ENCODE measurements at places on chromosomes 13 and 19. TPM values are rescaled to one million over a fixed set of nuclear protein-coding genes. Genes with fewer than 3 reads are reported as not detected.

The FAM124A gene
- total RNA-seq, result 1.2 TPM

The STARD13 gene
- total RNA-seq, result 92.4 TPM

The LYPD3 gene
- 0.23 TPM for total RNA-seq

DNA sequence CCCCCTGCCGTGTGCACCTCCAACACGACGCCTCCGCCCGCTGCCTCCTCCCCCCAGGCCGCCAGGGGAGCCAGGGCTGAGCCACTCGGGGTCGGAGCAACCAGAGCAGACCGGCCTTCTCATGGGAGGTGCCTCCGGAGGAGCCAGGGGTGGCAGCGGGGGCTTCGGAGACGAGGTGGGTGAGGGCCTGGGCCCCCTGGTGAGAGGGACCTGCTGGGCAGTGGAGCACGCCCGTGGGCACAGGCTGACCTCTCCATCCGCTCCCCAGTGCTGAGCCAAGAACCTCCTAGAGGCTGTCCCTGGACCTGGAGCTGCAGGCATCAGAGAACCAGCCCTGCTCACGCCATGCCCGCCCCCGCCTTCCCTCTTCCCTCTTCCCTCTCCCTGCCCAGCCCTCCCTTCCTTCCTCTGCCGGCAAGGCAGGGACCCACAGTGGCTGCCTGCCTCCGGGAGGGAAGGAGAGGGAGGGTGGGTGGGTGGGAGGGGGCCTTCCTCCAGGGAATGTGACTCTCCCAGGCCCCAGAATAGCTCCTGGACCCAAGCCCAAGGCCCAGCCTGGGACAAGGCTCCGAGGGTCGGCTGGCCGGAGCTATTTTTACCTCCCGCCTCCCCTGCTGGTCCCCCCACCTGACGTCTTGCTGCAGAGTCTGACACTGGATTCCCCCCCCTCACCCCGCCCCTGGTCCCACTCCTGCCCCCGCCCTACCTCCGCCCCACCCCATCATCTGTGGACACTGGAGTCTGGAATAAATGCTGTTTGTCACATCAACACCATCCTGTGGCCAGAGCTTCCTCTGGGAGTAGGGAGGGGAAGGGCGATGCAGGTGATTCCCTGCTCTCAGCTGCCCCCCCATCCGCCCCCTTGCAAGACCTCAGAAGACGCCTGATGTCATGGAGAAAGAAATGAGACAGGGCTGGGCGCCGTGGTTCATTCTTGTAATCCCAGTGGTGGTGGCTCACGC is 12.0 kb downstream of the BCAM start:
- no peak for DNase-seq

- no peak for DNase-seq
Observed at GRCh38 chr13:69769608-69770007, 338.0 kb upstream of the ATXN8OS start.

The FXYD3 gene
- total RNA-seq, result 3,973 TPM

GRCh38 chr19:10044390-10044789 is 31.1 kb downstream of the RDH8 start:
- no peak for DNase-seq

- no peak for DNase-seq
Observed at GRCh38 chr13:114124921-114125320, 7.5 kb downstream of the RASA3 start.

DNA sequence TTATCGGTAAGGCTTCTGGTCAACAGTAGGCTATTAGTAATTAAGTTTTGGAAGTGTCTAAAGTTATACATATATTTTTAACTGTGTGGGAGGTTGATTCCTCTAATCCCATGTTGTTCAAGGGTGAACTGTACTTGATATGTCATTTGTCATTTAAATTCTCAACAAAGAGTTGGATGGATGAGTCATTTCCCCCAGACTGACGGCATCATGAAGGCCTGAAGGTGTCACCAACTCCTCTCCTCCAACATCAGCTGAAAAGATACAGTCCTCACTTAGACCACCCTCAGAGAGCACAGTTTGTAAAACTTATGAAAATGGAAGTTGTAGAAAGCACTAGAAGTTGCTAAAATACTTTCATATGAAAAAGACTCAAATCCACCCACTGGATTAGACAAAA is 48.8 kb downstream of the DCLK1 start:
- DNase-seq, result no peak

The ALG11 gene
- 38.6 TPM for total RNA-seq

The RUBCNL gene
- total RNA-seq, result 35.2 TPM

DNA sequence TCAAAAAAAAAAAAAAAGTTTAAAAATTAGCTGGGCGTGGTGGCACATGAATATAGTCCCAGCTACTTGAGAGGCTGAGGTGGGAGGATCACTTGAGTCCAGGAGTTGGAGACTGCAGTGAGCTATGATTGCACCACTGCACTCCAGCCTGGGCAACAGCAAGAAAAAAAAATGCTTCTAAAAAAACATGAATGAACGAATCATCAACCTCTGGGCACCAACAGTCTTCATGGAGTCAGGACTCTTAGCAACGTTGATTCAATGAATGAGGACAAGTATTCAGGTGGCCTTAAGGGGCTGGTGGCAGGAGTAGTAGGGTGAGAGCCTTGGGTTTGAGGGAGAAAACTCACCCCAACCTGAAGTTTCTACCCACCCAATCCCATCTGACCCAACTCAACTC is 20.6 kb upstream of the OLFM2 start:
- no peak for DNase-seq

GRCh38 chr19:3073931-3074595 is 11.8 kb upstream of the TLE5 start:
- no peak for DNase-seq

DNA sequence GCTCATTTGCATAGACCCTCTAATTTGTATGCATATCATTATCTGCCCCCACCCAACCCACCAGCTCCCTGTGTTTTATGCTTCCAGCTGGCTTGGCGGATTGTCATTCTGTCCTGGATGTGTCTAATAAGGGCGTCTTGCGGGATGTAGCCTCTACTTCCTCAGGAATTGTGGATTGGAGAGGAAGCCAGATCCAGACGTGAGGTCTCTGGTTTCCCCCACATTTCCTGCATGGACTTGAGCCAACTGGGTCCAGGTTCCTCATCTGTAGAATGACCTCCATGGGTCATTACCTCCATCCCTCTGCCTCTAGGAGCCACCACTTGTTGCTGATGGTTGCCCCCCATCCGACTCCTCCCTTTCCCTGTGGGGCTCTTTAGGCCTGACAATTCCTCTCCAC is 7.3 kb downstream of the TNFSF14 start:
- no peak for DNase-seq

DNA sequence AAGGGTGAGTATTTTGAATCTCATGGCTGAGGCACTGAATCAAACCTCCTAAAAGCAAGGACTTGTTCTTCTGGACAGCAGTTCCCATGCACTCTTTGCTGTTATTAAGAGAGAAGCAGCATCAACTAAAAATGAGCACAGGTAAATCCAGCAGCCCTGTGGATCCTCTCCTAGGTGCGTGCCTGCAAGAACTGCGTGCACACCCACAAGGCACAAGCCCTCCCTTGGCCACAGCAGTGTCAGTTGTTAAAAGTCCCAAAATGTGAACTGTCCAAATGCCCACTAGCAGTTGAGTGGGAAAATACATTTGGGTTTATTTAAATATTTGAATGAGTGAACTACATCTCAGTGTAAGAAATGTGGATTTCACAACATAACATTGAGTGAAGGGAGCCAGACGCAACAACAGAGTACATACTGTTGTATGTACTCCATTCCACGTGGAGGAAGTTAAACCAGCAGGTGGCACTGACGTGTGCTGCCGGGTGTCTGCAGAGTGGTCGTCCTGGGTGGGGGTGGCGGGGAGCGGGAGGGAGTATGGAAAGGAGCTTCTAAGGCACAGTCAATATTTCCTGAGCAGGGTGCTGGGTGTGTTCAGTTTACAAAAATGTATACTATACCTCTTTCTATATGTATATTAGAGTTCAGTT is 266.4 kb downstream of the NALCN start:
- DNase-seq, result no peak

DNA sequence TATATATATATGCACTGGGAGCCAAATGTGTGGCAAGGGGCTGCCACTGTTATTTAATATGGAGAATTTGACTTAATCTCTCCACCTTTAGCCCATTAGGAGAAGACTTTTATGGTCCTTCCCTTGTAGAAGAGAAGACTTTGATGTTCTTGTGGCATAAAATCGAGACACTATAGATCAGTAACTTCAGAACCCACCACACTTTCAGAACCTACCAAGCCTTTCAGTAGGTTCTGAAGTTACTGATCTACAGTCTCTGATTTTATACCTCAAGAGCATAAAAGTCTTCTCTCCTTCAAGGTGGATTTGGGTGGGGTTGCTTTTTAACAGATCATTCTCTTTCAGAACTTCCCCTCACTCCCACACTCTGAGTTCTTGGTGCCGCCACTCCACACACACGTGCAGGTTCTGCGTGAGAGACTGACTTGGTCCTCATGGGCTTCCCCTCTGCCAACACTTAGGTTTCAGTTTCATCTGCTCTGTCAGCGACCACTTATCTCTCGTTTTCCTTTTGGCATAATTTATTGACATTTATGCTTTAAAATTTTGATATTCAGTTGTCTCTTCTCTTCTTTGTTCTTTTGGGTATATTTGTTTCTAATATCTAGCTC is 213.4 kb upstream of the PCDH17 start:
- no peak for DNase-seq

- no peak for DNase-seq
Observed at GRCh38 chr19:21587549-21587948, 82.1 kb downstream of the ZNF429 start.

- DNase-seq, result no peak
Observed at GRCh38 chr13:23579896-23580683, 9.9 kb downstream of the TNFRSF19 start.

The TPM4 gene
- 333 TPM for total RNA-seq

The ZSCAN4 gene
- total RNA-seq, result not detected

DNA sequence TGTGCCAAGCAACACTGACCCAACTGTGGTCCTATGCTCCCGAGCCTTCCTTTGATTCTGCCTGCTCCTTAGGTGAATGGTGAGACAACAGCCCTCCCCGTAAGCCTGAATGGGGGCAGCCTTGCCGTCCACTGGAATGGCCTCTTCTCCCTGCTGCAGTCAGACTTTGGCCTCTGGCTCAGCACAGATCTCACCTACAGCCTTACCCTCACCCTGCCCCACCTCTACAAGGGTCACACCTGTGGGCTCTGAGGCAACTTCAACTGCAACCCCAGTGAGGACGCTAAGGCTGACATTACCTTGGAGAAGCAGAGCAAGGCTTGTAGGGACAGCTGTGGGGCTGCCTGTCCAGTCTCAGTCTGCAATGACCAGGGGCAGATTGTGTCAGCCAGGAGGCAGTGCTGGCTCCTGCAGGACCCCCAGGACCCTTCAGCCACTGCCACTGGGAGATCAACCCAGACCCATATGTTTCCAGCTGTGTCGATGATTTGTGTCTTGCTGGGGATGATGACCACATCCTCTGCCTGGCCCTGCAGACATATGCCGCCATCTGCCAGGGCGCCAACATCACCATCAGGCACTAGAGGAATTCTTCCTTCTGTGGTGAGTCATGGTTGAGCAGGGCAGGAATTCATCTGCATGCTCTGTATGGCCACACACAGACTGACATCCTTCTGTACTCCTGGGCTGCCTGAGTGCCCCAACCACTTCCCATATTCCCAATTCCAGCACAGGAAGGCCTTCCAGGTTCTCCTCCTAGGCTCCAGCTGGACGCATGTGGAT is 27.3 kb upstream of the FXYD3 start:
- DNase-seq, result no peak

GRCh38 chr13:37087486-37087885 is 18.0 kb downstream of the CSNK1A1L start:
- no peak for DNase-seq

The AKT2 gene
- 103 TPM for total RNA-seq

DNA sequence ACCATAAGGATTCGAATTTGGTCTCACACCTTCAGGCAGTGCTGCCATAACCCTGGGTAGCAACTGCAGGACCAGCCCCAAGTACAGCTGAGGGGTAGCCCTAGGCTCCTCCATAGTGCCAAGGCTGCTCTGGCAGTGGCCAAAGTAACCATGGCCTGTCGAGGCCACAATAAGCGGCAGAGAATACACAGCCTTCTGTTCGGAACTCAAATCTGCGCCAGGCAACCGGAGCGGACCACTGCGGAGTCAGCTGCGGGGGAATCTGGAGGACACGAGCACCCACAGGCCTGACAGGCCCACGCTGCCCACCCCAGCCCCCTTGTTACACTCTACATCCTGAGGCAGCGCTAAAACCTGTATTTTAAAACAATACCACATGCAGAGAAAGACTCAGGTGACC is 48.7 kb downstream of the CCDC70 start:
- DNase-seq, result no peak

- DNase-seq, result no peak
Observed at GRCh38 chr13:50740052-50740741, 103.3 kb downstream of the DLEU7 start.

- peak; percentile 28 for DNase-seq
Observed at GRCh38 chr19:42274065-42274682, 5.1 kb downstream of the CIC start.

- no peak for DNase-seq
Observed at GRCh38 chr19:46173886-46174480, 25.9 kb downstream of the IGFL2 start.

The ZNF701 gene
- total RNA-seq, result 20.2 TPM

- DNase-seq, result no peak
Observed at GRCh38 chr13:21948769-21949474, 278.0 kb downstream of the FGF9 start.

DNA sequence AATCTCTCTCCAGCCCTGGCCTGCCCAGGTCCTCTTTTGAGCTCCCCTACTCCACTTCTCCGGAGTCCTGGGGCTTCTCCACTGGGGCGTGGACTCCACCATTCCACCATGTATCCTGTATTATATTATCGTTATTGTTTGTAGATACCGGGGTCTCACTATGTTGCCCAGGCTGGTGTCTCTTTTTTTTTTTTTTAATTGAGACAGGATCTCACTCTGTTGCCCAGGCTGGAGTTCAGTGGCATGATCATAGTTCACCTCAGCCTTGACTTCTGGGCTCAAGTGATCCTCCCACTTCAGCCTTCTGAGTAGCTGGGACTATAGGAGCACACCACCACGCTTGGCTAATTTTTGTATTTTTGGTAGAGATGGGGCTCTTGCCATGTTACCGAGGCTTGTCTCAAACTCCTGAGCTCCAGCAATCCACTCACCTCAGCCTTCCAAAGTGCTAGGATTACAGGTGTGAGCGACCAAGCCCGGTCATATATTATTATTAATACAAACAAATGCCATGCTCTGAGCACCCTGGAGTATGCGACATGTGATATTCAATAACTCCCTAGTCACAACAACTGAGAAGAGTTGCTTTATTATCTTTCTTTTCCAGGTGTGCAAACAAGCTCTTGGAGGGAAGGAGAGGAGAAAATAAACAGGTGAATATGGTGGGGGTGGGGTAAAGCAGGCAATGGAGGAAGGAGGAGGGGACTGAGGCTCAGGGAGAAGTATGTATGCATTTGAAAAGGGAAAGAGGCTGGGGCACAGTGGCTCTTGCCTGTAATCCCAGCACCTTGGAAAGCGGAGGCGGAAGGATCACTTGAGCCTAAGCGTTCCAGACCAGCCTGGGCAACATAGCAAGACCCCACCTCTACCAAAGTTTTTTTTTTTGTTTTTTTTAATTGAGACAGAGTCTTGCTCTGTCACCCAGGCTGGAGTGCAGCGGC is 2.8 kb upstream of the CERS4 start:
- no peak for DNase-seq

- DNase-seq, result no peak
Observed at GRCh38 chr13:108955741-108956140, 326.3 kb downstream of the MYO16 start.

The FGF21 gene
- not detected for total RNA-seq
